ENCODE measurements at places on chromosomes 12 and 14.

DNA sequence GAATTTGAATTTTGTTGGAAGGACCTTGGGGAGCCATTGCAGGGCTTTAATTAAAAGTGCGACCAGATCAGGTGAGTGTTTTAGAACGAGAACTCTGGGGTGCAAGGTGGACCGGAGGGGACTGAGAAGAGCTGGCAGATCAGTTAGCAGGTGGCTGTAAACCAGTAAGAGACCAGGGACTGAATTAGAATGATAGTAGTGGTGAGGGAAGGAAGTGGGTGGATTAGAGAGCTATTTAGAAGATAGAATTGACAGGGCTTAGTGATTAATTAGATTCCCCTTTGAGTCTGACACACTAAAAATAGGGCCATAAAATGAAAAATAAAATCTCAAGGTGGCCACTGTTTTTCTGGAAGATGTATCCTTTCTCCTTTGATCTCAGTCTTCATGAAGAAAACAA is 44.8 kb downstream of the PLXNC1 start:
- no peak for DNase-seq

GRCh38 chr14:52951681-52952554 is 1.1 kb upstream of the FERMT2 start:
- no peak for DNase-seq

DNA sequence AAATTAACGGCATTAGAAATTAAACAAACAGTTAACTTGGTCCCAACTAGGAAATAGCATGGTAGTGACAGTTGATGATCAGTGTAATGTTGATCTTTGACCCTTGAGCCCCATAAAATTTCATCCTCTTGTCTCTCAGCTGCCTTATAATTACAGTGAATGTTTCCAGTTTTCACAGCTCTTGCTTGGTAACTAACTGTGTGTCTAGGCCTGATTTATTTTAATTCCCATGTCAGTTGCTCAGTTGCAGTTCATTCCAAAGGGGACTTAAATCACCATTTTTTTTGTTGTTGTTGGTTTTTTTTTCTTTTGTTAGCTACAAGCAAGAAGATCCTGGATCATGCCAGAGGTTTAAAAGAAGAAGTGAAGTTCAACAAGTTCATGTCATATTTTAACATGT is 1883.7 kb upstream of the FLRT2 start:
- DNase-seq: no peak

DNA sequence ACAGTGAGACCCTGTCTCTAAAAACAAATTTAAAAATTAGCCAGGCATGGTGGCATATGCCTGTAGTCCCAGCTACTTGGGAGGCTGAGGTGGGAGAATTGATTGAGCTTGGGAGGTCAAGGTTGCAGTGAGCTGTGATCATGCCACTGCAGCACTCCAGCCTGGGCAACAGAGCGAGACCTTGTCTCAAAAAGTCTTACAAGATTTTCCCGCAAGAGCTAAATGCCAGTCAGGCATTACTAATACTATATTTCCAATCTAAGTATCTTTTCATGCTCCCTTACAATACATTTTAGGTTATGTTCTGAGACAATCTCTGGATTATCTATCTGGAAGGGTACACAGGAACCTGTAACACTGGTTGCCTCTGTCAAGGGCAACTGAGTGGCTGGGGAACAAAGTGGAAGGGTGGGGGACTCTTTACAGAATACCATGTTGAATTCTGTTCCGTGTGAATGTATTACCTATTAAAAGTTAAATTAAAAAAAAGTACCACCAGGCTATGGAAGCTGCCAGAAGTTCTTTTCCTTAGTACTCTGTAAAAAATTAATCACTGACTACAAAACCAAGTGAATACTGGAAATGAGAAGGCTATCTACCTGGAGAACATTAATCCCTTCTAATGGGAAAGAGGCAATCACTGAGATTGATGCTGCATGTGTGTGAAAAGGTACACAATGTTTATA is 56.7 kb downstream of the BTBD7 start:
- no peak for DNase-seq

DNA sequence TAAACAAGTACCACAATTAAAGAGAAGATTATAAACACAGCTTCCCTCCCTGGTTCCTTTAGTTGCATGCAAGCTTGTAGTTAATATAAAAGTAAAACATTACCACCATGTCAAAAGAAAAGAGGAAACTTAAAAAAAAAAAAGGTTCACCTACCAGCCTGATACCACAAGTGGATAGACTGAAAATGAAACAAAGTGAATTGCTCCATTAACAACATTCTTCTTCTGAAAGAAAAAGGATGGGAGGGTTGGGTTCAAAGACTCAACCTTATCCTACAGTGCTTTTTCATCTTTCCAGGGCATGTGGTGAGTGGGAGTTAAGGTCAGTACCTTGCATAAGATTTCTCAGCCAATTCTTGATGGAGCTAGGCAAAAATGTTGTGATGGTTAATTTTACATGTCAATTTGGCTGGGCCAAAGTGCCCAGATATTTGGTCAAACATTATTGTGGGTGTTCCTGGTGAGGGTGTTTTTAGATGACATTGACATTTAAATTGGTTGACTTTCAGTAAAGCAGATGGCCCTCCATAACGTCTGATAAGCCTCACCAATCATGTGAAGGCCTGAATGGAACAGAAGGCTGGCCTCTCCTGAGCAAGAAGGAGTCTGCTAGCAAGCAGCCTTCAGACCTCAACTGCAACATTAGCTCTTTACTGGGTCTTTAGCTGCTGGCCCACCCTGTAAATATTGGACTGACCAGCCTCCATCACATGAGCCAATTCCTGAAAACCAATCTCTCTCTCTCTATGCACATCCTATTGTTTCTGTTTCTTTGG is 28.8 kb downstream of the VCPKMT start:
- DNase-seq: no peak

DNA sequence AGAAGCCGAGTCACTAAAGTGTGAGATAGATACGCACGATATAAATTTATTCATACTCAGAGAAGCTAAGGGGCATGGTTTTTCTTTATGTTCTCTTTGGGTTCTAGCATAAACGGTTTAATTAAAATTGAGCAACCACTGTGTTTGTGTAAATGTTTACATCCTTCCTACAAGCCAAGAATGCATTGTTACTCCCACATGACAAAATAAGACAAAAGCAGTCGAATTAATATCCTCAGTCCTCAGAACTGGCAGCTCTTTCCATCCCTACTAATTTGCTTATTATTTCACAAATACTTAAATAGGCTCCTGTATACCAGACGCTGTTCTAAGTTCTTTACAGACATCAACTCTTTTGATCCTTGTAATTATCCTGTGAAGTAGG is 32.0 kb downstream of the SSPN start:
- DNase-seq: no peak

DNA sequence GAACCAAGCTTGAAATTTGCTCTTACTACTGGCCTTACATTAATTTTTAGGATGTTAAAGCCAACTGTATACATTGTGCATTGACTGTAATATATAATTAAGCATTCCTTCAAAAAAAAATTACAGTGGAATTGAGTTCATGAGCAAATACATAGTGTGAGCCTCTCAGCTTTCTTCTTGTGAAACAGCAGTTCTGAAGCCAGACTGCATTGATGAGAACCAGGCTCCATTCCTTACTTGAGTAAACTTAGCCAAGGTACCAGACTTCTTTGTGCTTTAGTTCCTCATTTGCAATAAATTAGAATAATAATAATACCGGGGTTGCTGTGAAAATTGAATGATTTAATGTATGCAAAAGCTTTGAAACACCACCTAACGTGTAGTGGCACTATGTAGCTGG is 169.5 kb downstream of the ANO4 start:
- DNase-seq: no peak

DNA sequence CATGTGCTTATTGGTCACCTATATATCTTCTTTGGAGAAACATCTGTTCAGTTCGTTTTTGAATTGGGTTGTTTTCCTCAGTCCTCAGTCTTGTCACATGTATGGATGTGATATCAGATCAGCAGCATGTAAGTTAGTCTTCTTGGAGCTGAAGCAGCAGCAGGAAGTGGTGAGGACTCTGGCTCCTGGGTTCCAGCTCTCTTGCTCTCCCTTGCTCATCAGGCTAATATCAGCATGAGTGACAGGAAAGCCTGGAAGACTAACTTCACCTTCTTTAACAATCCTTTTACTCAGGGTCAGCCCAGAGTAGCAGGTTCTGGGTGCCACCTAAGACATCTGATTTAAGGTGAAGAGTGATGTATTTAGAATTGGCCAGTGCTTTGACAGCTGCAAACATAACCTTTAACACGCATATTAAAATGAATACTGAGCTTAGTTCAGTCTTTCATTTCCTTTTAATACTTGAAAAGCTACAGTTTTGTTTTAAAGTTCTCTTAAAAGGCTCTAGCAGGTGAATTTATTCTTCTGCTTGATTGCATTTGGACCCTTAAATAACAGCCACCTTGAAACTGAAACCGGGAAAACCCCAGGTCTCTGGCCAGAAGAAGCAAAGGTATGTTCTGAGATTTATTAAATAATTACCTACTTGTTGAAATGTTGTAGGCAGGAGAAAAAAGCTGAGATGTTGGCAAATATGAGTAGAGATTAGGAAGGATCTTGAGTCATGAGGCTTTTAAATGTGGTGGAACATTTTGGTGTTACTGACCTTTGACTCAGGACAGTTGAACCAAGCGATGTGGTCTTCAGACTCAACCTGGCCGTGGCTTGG is 54.3 kb downstream of the DRAM1 start:
- no peak for DNase-seq

- DNase-seq: peak; percentile 85
These were observed 18.8 kb downstream of the SOCS2 start for GRCh38 chr12:93591137-93591868.

GRCh38 chr12:110338754-110339153 is 57.7 kb downstream of the ATP2A2 start:
- DNase-seq: no peak

DNA sequence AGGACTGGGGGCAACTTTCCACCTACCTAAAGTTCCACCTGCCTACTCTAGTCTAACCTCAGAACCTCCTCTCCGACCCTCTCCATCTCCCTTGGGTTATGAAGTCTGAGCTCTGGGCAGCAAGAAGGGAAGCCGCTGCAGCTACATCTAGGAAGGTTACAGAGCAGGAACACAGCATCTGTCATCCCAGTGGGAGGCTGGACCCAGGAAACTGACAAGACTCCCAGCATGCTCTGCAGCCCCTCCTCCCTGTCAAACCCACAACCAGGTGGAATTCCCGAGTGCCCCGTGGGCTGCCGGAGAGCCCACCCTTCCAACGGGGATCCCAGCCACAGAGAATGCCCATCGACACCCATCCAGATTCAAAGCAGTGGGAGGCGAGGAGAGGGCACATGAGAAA is 2.1 kb downstream of the TESC start:
- peak; percentile 32 for DNase-seq

DNA sequence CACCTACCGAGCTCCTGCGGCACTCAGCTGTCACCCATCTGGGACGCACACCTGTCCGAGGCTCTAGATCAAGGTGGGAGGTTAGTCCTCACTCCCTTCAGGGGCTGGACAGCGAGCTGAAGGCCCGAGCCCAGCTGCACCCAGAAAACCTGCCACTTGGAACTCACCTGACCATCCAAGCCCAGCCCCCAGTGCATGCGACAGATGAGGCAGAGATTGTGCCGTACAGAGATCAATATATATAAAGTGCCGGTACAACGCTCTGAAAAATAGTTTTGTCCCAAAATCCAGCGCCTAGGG is 3.0 kb downstream of the ANKRD9 start:
- no peak for DNase-seq

- peak; percentile 46 for DNase-seq
These were observed at the start of gene CRIP1 for GRCh38 chr14:105486163-105486973. CRIP1 (plus strand) TSS chr14:105486886; CDS start chr14:105487260, 374 bp downstream.

GRCh38 chr14:103450416-103450815 is 65.2 kb downstream of the MARK3 start:
- DNase-seq: no peak

GRCh38 chr12:51009056-51009440 is 17.1 kb downstream of the SLC11A2 start:
- DNase-seq: no peak

DNA sequence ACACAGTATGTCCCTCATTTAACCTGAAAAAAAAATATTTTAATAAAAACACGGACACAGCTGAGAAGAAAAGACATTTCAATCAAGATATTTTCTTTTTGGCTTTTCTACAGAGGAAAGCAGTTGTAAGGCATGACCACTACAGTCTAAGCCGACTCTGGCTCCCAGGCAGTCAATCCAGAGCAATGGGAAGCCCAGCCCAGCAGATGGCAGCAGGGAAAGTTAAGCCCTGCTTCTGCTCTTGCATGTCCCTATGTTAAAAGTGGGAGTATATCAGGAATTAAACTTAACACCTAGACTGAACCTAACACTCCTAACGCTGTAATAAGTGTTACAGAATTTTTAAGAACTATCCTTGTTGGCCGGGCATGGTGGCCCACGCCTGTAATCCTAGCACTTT is 19.5 kb upstream of the HAL start:
- no peak for DNase-seq

GRCh38 chr12:133010657-133011297 is 24.6 kb downstream of the ZNF26 start:
- no peak for DNase-seq

DNA sequence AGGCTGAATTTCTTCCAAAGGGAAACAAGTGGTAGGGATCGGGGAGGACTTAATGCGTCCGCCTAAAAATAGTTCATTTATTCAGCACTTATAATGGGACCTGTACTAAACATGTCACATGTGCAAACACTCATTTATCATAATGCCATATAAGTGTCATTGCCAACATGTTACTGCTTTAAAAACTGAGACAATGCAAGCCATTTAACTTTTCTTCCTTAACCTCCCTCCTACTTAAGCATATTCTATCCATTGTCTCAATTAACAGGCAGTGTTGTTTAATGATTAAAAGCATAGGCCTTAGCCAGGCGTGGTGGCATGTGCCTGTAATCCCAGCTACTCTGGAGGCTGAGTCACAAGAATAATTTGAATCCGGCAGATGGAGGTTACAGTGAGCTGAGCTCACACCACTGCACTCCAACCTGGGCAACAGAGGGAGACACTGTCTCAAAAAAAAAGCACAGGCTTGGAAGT is 13.5 kb upstream of the SCFD1 start:
- DNase-seq: no peak

DNA sequence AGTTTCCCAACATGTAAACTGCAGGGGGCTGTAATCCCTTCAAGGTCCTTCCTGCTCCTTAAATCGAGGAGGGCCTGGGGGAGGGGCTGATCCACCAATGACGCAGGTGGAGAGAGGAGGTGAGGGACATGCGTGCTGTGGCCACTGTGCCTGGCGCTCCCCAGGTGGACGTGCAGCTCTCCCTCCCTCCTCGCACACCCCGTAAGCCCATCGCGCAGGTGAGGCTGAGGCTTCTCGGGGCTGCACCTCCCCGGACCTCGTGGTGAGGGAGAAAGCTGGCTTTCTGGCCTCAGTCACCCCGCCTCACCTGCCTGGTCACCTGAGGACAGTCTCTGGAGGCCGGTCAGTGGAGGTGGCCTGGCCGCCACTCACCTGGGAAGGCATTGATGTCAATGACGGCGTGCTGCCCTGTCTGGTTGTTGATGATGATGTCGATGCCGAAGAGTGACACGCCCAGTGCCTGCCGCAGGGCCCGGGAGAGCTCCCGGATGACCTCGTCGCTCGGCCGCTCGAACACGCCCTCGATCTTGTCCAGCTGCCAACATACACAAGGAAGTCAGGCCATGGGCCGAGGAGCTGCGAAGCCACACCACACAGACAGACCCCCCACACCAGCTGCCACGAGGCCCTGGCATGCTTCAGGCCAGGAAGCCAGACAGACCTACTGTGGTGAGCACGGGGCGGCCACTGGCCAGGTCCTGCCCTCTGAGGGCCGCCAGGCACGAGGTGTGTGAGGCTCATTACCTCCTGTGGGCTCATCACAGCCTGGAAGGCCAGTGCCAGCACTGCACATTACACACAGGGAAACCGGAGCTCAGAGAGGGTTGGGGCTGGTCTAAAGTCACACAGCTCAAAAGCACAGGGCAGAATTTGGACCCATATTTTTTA is 23.3 kb downstream of the CHGA start:
- no peak for DNase-seq
